ENCODE measurements at places on chromosomes 16 and 17. TPM values are rescaled to one million over a fixed set of nuclear protein-coding genes. Genes with fewer than 3 reads are reported as not detected.

Gene ADAD2
- not detected for total RNA-seq

Gene GPRC5B
- total RNA-seq = 0.10 TPM

Gene ZFHX3
- total RNA-seq = 5.9 TPM

Gene CMTM1
- total RNA-seq = 3.2 TPM

DNA sequence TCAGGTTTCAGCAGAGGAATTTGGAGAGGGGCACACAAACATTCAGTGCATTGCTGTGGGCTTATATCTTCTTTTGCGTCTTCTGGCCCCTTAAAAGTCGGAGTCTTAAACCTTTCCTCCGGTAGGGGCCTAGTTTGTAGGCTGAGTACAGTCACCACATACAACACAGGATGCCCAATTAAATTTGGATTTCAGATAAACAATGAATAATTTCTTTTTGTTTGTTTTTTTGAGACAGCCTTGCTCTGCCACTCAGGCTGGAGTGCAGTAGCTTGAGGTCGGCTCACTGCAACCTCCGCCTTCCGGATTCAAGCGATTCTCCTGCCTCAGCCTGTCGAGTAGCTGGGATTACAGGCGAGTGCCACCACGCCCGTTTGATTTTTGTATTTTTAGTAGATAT lies 26.7 kb upstream of the ADORA2B start:
- DNase-seq = no peak

Gene FXR2
- total RNA-seq = 72.6 TPM

- no peak for DNase-seq
Observed at GRCh38 chr17:71484546-71484945, 636.3 kb upstream of the SOX9 start.

Gene NUBP1
- total RNA-seq = 24.1 TPM

- DNase-seq = no peak
Observed at GRCh38 chr16:81657224-81657623, 121.9 kb upstream of the PLCG2 start.

Gene EME1
- 14.1 TPM for total RNA-seq

Gene DRC7
- not detected for total RNA-seq

DNA sequence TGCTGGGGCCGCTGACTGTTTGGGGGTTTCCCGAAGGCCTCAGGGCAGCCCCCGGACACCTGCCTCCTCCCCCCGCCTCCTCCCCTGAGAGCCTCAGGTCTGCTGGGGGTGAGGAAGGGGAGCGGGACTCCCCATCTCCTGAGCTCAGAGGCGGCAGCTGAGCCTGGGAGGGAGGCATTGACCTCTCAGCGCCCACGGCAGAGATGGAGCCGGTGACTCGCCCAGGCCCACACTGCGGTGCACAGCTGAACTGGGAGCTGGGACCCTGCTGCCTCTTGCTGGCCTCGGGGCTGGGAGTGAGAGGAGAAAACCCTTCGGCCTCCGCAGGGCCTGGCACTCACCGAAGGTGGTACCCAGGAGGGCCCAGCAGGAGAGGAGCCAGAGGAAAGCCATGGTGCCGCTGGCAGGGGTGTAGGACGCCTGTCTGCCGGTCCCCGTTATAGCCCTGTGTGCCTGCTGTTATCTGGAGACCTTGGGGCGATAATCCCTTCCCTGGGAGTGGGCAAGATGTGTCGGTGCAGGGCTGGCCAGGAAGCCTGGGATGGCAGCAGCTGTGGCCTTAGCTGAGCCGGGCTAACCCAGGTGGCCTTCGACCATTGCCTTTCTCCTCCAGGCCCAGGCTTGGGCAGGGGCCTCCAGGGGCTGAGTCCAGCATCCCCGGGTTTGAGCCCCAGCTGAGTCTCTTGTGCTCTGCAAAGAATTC lies at the start of gene CTRB2:
CTRB2 (minus strand) TSS at position 413 of the 703 bp plus-strand sequence; CDS start at position 393, 20 bp downstream.
- no peak for DNase-seq

- no peak for DNase-seq
Observed at GRCh38 chr16:85627526-85628264, 14.6 kb downstream of the GSE1 start.

DNA sequence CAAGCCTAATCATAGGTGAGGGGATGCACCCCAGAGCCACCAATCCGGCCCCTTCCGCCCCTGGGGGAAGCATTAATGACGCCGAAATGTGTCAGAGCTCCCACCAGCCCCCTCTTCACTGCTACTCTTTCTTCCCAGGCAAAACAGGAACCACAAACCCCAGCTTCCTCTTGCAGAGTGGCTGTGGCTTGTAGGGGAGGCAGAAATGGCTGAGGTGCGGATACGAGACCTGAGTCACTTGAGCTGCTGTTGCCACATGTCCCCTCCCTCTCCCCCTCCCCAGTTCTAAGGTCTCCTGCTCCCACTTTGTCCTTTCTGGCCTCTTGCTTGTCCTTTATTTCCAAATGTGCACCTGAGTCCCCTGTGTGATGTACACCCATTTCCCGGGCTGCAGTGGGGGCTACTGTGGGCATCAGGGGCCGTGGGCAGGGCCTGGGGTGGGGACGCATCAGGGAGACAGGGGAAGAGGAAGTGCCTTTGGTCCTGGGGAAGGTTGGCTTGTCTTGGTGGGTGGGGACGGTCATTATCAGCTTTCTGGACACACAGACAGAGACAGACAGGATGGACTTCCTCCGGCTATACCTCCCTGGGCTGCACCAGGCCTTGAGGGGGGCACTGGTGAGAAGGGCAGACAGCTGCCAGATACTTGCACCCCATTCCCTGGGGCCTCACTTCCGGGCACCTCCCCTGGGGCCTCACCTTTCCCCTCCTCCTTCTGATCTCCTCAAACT lies at the start of gene APOBR:
APOBR (plus strand) TSS at position 523 of the 731 bp plus-strand sequence; CDS start at position 562, 39 bp downstream.
- DNase-seq = no peak

Gene TMEM219
- 68.5 TPM for total RNA-seq

GRCh38 chr17:79218825-79219200 lies 144.2 kb downstream of the ENGASE start:
- no peak for DNase-seq

Gene TBC1D3H
- not detected for total RNA-seq

Gene TNFSF12
- total RNA-seq = 8.1 TPM

Gene USP10
- total RNA-seq = 67.2 TPM

- DNase-seq = no peak
Observed at GRCh38 chr16:29962344-29962994, 590 bp downstream of the TMEM219 start.

GRCh38 chr16:58906981-58907715 lies 173.0 kb upstream of the GOT2 start:
- no peak for DNase-seq

- no peak for DNase-seq
Observed at GRCh38 chr17:19237389-19238166, 412 bp downstream of the EPN2 start.

Gene TBC1D3C
- not detected for total RNA-seq

Gene CARD14
- 0.46 TPM for total RNA-seq

- DNase-seq = peak; percentile 88
Observed at GRCh38 chr17:61399131-61400065, at the start of gene TBX2. TBX2 (plus strand) TSS chr17:61399843; CDS start chr17:61400177, 334 bp downstream.

DNA sequence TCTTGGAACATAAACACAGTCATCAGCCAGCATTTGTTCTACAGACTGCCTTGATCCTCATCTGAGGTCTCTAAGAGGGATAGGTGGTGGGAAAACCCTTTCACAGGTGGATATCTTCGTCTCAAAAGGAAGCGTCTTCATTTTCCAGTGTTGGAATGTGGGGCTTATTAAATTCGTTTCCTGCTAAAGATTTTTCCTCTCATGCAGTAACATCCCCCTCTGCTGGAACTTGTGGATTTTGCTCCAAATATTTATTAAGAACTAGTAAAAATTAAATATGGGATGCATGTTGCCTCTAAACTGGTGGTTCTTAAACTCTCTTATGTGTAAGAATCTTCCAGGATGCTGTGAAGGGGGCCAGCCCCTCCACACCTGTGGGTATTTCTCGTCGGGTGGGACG lies 20.1 kb upstream of the MLYCD start:
- peak; percentile 40 for DNase-seq

GRCh38 chr16:29745121-29745852 lies 503 bp downstream of the C16orf54 start:
- no peak for DNase-seq

DNA sequence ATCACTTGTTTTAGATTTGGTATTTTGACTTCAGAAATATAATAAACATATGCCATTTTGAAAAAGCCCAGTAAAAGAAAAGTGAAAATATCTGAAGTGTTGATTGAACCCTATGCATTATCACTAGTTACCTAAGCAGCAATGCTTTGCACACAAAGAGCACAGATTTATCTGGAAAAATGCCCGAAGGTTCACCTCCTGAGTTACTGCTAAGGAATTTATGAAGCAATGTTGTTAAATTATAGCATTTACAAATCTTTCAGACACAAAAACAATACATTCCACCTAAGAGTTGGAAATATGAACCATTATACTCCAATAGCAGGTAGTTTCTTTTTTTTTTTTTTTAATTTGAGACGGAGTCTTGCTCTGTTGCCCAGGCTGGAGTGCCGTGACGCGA lies 38.9 kb upstream of the GHDC start:
- DNase-seq = no peak

Gene CTRB2
- not detected for total RNA-seq

Gene CHCT1
- total RNA-seq = not detected

- no peak for DNase-seq
Observed at GRCh38 chr17:81195941-81196495, 26.7 kb downstream of the CEP131 start.

- DNase-seq = no peak
Observed at GRCh38 chr16:89646906-89647305, 10.6 kb downstream of the CHMP1A start.

DNA sequence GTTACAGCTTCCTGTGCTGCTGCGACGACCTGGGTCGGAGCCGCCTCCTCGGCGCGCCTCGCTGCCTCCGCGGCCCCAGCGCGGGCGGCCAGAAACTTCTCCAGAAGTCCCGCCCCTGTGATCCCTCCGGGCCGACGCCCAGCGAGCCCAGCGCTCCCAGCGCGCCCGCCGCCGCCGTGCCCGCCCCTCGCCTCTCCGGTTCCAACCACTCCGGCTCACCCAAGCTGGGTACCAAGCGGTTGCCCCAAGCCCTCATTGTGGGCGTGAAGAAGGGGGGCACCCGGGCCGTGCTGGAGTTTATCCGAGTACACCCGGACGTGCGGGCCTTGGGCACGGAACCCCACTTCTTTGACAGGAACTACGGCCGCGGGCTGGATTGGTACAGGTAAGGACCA lies 746 bp downstream of the HS3ST2 start:
- DNase-seq = no peak

Gene ALOX12
- not detected for total RNA-seq

Measured in NCI-H460 (cell line).